ENCODE measurements at places on chromosomes 3 and 15. TPM values are rescaled to one million over a fixed set of nuclear protein-coding genes. Genes with fewer than 3 reads are reported as not detected.

Gene IL17RB
- not detected for total RNA-seq

Gene PRICKLE2
- total RNA-seq = 18.3 TPM

Gene HYAL2
- 27.5 TPM for total RNA-seq

Gene FHIT
- total RNA-seq = not detected

Gene CLK3
- total RNA-seq = 57.3 TPM

Gene DISP2
- 0.21 TPM for total RNA-seq

Gene PLA2G4D
- not detected for total RNA-seq

Gene SEMA3B
- 2.6 TPM for total RNA-seq

Gene ANKRD63
- 11.4 TPM for total RNA-seq

Gene ISL2
- 3.0 TPM for total RNA-seq

Gene BNC1
- total RNA-seq = 10.5 TPM

Gene THOC7
- total RNA-seq = 140 TPM

Gene UROC1
- total RNA-seq = not detected

Gene FGF12
- not detected for total RNA-seq

Gene CCDC39
- not detected for total RNA-seq

Gene C3orf22
- total RNA-seq = not detected

Gene RPL4
- total RNA-seq = 3,551 TPM

Gene GPR87
- total RNA-seq = 0.29 TPM

Measured in SJSA1 (cell line).